ENCODE measurements at places on chromosomes 4 and X.

GRCh38 chr4:11739992-11740391 lies 311.3 kb upstream of the HS3ST1 start:
- no peak for DNase-seq

GRCh38 chrX:136491832-136492231 lies 4.1 kb downstream of the BRS3 start:
- DNase-seq = no peak

GRCh38 chr4:38681281-38681991 lies 17.4 kb downstream of the KLF3 start:
- DNase-seq = peak; percentile 41

DNA sequence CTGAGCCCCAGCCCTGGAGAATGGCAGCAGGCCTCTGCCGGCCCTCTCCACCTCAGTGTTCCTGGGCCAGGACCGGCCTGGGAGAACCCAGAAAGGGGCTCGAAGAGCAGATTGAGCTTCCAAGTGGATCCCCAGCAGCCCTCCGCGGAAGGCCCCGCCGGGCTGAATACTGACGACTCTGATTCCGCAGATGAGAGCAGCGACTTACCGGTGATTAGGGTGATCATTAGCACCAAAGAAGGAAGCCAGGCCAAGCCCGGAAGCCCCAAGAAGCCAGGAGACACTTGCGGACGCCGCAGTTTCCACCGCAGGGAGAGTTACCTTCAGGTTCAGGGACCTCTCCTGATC lies 876 bp downstream of the LOC101059915 start:
- DNase-seq = no peak

- DNase-seq = peak; percentile 72
Observed at GRCh38 chr4:130478406-130478805, 1382.5 kb downstream of the C4orf33 start.

DNA sequence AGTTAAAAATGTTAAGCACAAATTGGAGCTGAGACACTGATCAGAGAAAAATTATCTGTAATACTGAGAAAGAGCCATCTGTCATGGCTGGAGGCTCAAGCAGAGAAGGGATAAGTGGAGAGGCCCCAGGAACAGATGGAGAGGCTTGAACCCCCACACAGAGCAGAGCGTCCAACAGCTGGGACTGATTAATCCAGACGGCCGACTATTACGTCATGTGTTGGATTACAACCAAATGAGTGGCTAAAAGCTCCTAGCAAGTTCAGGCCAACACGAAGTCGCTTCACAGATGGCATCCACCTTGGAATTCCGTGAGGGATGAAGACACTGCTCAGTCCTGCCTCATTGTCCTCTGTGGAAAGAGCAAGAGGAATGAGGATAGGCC lies 57.7 kb upstream of the ATXN3L start:
- peak; percentile 86 for DNase-seq

DNA sequence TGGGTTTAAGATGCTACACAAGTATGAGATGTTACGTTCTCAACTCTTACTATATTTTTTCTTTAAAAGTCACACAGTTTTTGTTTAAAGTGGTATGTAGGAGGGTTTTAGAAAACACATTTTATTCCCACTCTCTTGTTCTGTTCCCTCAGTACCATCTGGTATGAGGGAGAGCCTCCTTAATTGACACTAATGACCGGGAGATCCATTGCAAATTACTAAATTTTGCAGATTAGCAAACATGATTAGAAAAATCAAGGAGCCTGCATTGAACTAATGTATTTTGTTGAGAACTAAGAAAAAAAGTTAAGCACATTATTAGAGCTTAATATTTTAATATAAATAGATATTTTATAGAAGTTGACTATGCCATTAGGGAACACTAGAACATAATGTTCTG lies 87.3 kb upstream of the UNC5C start:
- no peak for DNase-seq

GRCh38 chrX:141176586-141177451 lies at the start of gene LDOC1:
Gene LDOC1, minus strand, starts transcription at chrX:141177129. Its CDS starts 108 bp downstream, at chrX:141177021.
- peak; percentile 76 for DNase-seq

DNA sequence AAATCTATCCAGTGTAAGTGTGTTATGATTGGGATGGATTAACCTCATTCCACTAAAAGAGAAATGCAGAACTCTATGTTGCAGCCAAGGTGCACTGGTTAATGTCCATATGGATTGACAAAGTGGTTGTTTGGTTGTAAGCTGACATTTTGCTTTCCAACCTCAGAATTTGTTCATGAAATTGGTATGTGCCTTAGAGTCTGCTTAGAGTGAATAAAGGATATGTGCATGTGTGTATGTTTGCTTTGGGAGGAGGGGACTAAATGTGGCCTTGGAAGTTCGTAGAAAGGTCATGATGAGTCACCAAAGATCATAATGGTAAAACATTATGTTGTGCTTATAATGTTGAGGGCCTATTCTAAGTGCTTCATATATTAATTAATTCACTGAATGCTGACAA lies 44.1 kb upstream of the MBNL3 start:
- DNase-seq = peak; percentile 1

DNA sequence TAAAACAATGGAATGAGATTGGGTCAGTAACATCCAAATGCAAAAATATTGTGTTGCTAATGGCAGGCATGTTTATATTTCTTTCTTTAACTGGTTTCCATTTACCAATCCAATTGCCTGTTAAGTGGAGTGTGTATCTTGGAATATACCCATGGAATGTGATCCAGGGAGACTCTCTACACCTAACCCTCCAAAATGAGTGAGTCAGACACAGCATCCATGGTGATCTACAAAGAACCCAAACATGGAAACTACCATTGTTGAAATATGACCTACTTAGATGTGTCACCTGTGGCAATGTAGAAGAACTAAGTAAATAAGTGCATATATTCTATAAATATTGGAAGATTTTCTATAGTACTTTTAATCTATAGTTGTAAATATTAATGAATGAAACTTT lies 110.3 kb downstream of the AREG start:
- no peak for DNase-seq

DNA sequence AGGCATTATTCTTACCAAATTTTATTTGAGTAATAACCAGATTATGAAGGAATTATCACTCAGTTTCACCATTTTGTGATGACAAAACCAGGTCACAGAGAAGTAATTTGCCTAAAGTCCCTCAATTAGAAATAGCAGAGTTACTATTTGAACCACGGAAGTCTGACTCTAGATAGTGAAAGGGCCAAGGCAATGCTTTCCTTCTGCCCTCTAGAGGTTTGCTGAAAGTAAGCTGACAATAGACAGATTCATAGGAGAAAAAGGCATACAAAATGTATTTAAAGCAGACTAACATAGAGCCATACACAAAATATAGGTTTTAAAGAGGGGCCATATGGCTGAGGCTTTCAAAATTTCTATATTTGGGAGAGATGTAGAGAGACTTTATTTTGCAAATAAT lies 43.1 kb downstream of the CXXC4 start:
- DNase-seq = no peak

GRCh38 chr4:41160012-41160789 lies 54.1 kb downstream of the APBB2 start:
- DNase-seq = peak; percentile 97

GRCh38 chrX:52420824-52421443 lies 52.1 kb downstream of the XAGE2 start:
- no peak for DNase-seq

DNA sequence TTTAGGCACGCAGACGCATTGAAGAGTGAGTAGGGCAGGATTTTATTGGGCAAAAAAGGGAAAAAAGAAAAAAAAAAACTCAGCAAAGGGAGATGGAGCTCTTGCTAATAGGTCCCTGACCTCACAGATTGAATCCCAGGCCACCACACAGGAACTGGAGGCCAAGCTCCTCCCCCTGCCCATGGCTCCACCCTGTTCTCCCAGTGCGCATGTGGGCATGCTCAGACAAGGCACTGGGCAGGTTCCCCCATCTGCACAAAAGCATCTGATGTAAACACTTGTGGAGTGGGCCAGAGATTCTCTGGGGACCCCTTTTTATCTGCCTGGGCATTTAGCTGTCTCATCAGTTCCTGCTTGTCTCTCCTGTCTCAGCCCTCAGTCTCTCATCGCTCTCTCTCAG lies 9.5 kb downstream of the FRMD7 start:
- no peak for DNase-seq
